ENCODE measurements at places on chromosomes 11 and 22.

DNA sequence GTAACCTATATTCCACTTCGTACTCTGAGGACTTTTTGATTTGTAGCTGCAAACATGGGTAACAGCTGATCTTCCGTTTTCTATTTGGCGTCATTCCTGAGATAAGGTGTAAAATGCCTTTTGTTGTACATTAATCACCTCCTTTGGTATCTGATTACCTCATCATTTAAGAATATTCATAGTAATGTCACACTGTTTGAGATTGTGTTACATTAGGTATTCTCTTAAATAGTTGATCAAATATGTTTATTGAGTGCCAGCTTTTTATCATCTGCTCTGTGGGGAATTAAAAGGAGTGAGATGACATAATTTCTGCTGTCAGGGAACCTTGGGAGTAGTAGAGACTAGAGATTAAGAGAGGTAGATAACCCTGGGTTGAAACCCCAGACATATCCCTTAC lies 5.9 kb downstream of the NCAM1 start:
- no peak overlapping the region for H3K27ac ChIP-seq
- peaks cover 19% of the 10 kb centered on the region for H3K27me3 ChIP-seq
- H3K36me3 ChIP-seq: no peaks in the 10 kb centered on the region
- H3K4me3 ChIP-seq: no peak overlapping the region

- no peaks in the 10 kb centered on the region for H3K36me3 ChIP-seq
- H3K4me3 ChIP-seq: no peak within 1 kb of the TSS
Observed at GRCh38 chr11:6771926-6772893, at the start of gene OR2AG2. TSS of gene OR2AG2 (minus strand) at chr11:6771976. CDS start at chr11:6768957, 3,019 bp downstream.

DNA sequence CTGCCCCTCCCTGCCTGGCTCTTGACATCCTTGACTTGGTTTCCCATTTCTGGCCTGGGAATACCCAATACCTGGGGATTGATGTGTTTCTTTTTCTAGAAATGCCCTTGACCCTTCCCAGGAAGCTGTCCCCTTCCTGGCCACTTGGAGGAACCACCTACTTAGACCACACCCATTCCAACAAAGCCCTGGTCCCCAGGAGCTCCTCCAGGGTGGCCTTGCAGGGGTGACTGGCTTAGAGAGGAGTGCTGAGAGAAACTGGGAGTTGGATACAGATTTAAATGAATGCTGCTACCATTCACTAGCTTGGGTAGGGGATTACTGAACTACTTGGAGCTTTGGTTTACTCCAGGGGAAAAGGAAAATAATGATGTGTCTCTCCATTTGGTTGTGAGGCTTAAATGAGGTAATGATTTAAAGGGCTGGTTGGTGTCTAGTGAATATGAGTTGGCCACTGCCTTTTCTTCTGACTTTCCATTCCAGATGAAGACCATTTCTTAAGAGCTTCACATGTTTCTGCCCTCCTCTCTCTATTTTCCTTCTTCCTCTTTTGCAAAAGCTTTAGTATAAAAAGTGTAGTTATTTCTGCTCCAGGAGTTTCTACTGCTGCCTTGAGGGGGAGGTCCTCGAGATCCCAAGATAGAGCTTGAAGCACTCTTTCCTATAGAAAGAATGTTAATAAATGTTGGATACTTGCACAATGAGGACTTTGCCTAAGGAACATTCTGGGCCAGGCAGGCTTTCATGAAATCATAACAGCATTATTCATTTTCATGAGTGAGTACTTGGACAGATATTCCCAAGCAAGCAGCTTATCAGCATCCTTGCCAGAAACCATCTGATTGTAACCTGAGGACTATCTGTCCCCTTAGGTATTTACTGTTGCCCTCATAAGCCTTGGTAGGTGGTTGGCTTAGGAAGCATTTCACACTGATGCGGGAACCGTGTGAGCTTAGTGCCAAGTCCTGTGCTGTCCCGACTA lies 22.4 kb downstream of the PANX1 start:
- H3K4me3 ChIP-seq: no peak overlapping the region
- H3K27me3 ChIP-seq: no peaks in the 10 kb centered on the region
- H3K4me1 ChIP-seq: peaks cover 9% of the 10 kb centered on the region
- H3K36me3 ChIP-seq: no peaks in the 10 kb centered on the region
- peak; percentile 95 for DNase-seq
- H3K27ac ChIP-seq: no peak overlapping the region

DNA sequence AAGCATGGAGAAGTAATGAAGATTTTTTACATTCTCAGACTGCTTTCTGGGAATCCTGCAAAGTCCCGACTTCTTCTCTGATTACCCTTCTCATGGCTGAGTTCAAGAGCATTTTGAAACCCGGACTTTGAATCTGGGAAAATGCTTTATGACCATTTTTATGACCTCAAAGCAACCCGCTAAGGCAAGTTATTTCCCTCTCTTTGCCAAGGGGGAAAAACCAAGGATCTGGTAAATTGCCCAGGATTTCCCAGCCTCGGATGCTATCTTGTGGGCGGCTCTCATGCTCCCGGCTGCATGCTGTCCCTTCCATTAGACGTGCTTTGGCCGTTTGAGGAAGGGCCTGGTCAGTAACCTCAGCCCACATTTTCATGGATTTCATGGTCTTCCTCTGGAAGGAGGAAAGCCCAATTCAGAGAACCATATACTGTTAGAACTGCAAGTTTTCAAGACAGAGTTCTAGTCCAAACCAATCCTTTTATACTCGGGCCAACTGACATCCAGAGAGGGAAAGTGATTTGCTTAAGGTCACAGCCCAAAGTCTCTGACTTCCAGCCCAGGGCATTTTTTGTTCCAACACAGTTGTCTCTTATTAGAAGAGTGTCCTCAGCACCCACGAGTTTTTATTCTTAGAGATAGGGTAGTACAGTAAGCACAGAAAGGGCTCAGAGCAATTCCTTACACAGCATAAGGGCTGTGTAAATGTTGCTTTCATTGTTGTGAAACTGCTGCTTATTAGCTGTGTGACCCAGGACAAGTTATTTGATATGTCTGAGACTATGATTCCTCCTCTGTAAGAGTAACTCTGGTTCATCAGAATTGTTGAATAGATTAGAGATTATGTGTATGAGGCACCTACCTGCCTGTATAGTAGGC lies 77.4 kb downstream of the NAV2 start:
- H3K4me1 ChIP-seq: peaks cover 6% of the 10 kb centered on the region
- H3K4me3 ChIP-seq: no peak overlapping the region
- no peaks in the 10 kb centered on the region for H3K27me3 ChIP-seq
- peak overlapping the region; percentile 29 for H3K27ac ChIP-seq
- peak; percentile 33 for DNase-seq

DNA sequence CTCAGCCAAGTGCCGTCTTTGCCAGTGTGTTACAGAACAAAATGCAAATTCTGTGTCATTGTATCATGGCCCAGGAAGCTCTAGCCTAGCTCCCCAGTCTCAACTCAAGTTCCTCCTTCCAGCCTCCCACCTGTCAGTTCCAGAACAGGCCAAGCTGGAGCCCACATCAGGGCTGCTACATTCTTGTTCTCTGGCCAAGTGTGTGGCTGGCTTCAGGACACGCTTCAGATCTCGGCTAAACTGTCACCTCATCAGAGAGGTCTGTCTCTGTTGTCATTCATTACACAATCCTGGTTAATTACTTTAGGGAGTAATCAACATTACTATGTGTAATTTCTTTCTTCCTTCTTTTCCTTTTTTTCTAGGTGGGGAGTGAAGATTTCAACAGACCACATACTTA lies 347.0 kb upstream of the SYN3 start:
- H3K4me3 ChIP-seq: no peak overlapping the region
- DNase-seq: no peak
- no peaks in the 10 kb centered on the region for H3K27me3 ChIP-seq
- H3K4me1 ChIP-seq: no peaks in the 10 kb centered on the region

DNA sequence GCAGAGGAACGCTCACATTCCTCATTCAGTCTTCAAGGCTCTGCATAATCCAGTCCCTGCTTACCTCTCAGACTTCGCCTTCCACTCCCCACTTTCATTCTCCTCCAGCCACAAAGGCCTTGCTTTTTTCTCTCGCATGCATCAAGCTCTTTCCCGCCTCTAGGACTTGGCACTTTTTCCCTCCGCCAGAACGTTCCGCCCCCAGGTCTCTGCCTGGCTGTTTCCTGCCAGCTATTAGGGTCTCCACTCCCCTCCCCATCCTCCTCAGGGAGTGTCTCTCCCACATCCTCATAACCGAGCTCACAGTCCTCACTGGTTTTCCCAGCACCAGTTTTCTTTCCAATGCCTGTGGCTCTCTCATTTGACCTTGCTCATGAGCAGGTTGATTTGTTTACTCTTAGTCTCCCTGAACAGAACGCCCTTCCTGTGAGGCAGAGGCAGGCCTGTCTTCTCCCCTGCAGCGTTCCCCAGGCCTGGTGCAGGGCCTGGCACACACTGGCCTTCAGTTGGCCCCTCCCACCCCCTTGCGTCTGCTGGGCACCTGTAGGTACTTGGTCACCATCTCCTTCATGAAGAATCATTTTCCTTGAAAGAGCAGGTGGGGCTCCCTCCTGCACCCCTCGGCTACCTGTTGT lies 75.2 kb downstream of the RTL6 start:
- H3K36me3 ChIP-seq: no peaks in the 10 kb centered on the region
- H3K27ac ChIP-seq: no peak overlapping the region
- DNase-seq: no peak
- H3K27me3 ChIP-seq: peaks cover 3% of the 10 kb centered on the region

GRCh38 chr11:89626366-89626765 lies 83.7 kb upstream of the TRIM77 start:
- no peak overlapping the region for H3K4me3 ChIP-seq
- H3K27me3 ChIP-seq: no peaks in the 10 kb centered on the region
- H3K36me3 ChIP-seq: no peaks in the 10 kb centered on the region
- H3K27ac ChIP-seq: no peak overlapping the region
- H3K4me1 ChIP-seq: no peaks in the 10 kb centered on the region

DNA sequence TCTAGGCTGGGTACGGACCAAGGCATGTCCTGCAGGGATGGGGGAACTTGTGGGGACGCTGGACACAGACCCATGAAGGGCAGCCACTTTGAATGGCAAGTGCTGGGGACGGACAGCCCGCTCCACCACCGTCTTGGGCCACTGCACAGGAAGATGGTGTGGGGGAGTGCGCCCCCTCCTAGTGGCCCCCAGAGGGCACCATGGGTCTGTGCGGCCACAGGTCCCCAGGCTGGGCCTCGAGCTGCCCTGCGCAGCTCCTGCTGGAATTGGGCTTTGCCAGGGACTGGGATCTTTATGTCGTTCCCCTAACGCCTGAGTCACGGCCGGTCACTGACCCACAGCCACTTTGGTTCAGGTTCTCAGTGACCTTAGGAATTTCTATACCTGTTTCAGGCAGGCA lies 44.4 kb downstream of the NAT10 start:
- H3K27ac ChIP-seq: no peak overlapping the region
- H3K4me1 ChIP-seq: peaks cover 15% of the 10 kb centered on the region
- peaks cover 59% of the 10 kb centered on the region for H3K36me3 ChIP-seq

DNA sequence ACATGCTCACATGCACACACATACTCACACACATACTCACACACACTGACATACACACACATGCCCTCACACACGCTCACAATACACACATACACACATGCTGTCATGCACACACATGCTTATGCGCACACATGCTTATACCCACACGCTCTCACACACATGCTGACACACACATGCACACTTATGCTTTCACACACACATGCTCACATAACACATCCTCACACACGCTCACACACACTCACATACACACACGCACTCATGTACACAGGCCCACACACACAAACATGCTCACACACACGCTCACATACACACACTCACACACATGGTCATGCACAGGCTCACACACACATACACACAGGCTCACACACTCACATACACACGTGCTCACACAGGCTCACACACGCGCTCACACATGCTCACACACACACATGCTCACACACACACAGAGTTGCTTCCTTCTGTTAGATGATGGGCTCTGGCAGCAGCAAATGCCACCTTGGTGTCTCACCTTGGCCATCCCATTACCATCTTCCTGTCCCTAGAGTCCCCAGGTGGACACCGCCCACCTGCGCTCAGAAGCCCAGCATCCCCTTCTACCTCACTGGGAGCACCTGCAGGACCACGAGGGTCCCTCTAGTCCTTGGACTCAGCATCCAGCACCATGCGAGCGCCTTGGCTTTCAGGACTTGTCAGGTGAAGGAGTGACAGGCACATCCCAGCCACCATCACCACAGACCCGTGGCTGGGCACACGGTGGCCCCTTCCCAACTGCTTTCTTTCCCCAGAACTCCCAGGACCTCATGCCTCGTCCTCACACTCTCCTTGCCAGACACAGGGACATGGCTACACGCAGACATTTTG lies 44.9 kb upstream of the CCND1 start:
- no peaks in the 10 kb centered on the region for H3K36me3 ChIP-seq
- no peak for DNase-seq
- H3K27ac ChIP-seq: no peak overlapping the region
- H3K4me1 ChIP-seq: no peaks in the 10 kb centered on the region

GRCh38 chr11:44971185-44971584 lies 20.5 kb upstream of the TP53I11 start:
- H3K27me3 ChIP-seq: no peaks in the 10 kb centered on the region
- no peaks in the 10 kb centered on the region for H3K4me1 ChIP-seq
- no peak overlapping the region for H3K4me3 ChIP-seq

- no peaks in the 10 kb centered on the region for H3K4me1 ChIP-seq
- no peak overlapping the region for H3K4me3 ChIP-seq
- H3K27me3 ChIP-seq: no peaks in the 10 kb centered on the region
- H3K27ac ChIP-seq: no peak overlapping the region
- H3K36me3 ChIP-seq: no peaks in the 10 kb centered on the region
- DNase-seq: no peak
Observed at GRCh38 chr22:47126344-47126811, 363.9 kb downstream of the TBC1D22A start.

DNA sequence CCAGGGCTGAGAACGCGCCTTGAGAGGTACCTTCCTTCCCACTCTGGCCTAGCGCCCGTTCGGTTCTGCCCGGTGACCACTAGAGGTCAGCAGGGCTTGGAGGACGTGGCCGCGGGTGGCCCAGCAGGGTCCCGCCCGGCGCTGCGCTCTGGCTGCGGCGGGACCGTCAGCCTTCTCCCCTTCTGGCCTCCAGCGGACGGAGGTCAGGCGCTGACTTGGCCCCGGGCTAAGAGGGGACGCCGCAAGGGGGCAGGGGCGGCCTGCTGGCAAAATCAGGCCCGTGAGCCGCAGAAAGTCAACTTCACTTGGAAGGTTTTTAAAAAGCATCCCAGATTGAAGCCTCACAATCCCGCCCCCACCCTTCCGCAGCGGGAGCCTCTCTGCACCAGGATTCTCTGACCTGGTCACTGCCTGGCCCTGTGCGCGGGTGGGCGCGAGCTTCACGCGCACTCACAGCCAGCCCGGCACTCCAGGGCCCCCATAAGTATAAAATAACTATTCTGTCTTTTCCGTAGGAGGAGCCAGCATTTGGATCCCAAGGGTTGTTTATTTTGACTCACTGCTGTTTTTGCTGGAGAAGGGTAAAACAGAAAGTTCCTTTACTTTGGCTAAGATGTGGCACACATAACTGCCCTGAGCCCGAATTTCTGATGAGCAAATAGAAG lies 23.2 kb upstream of the ZBTB16 start:
- no peaks in the 10 kb centered on the region for H3K36me3 ChIP-seq
- H3K4me3 ChIP-seq: no peak overlapping the region
- no peak overlapping the region for H3K27ac ChIP-seq
- no peaks in the 10 kb centered on the region for H3K4me1 ChIP-seq

DNA sequence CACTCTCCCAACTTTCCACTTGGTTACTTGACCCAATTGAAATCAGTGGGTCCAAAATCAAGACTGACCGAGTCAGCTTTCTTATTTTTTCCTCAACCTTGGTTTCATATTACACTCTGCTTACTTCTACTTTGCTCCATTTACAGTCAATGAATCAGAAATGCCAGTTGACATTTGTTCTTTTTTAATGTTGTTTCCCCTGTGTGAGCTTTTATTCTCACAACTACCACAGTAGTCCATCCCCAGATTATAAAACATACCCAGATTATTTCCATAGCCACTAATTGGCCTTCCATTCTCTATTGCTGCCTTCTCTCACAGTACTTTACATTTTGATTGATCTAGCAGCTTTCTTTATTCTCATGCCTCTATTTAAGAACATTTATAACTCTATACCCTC lies 50.0 kb downstream of the DNAJC24 start:
- H3K4me3 ChIP-seq: no peak overlapping the region
- H3K36me3 ChIP-seq: no peaks in the 10 kb centered on the region
- H3K4me1 ChIP-seq: no peaks in the 10 kb centered on the region
- no peak for DNase-seq
